ENCODE measurements at places on chromosomes 12 and 14.

- no peak for DNase-seq
Measured at GRCh38 chr12:33654313-33654712, 214.7 kb upstream of the SYT10 start.

- no peak for DNase-seq
Measured at GRCh38 chr12:73973486-73973885, 564.1 kb upstream of the ATXN7L3B start.

GRCh38 chr14:93510056-93510455 lies 79.3 kb downstream of the UNC79 start:
- DNase-seq: no peak

DNA sequence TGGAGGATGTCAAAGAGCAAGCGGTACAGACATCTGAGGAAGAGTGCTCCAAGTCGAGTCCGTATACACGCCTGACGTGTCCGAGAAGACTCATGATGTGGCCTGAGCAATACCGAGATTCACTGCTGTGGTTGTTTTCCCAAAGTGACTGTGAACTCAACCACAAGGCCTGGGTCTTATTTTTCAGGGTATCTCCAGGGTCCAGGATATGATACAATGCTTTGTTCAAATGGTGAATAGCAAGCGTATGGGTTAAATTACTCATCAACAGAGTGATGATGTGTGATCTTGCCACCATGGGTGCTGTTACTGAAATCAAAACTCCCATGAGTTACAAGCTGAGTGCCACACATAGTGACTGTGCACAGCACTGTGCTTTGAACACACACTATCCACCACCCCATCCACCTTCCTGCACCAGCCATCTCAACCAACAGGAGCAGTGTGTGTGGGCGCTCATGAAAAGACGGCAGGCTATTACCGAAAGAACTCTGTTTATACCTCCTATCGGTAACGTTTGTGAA lies 109.6 kb downstream of the BCAT1 start:
- no peak for DNase-seq

DNA sequence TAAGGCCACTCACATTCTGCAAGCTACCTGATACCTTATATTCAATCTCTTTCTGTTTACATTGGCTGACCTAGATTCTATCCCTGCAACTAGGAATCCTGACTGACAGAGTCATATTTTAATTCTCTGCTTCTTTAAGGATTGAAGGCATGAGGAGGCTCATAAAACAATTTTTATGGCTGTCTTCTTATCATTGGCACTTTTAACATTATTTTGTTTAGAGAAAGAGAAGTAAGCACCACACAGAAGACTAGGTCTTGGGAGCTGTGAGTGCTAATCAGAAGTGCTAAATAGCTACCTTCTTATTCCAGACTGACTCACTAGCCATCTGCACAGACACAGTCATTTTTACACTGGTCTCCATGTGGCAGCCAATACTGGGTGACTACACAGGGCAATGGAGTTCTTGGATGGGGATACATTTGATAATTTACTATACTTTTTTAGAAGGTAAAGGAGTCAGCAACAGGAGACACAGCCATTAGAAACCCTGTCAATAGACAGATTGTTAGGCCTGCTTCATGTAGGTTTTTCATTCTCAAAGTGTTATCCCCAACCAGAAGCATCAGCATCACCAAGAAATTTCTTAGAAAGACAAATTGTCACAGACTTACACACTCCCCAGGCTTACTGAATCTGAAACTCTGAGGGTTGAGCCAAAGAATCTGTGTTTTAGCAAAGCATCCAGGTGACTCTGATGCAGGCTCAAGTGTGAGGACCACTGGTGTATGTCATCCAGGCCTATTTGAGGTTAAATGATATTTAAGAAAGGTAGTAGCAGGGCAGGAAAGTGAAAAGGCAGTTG lies 214.1 kb downstream of the DUSP6 start:
- DNase-seq: no peak

- no peak for DNase-seq
Measured at GRCh38 chr14:60878536-60878935, 102.3 kb downstream of the TRMT5 start.

DNA sequence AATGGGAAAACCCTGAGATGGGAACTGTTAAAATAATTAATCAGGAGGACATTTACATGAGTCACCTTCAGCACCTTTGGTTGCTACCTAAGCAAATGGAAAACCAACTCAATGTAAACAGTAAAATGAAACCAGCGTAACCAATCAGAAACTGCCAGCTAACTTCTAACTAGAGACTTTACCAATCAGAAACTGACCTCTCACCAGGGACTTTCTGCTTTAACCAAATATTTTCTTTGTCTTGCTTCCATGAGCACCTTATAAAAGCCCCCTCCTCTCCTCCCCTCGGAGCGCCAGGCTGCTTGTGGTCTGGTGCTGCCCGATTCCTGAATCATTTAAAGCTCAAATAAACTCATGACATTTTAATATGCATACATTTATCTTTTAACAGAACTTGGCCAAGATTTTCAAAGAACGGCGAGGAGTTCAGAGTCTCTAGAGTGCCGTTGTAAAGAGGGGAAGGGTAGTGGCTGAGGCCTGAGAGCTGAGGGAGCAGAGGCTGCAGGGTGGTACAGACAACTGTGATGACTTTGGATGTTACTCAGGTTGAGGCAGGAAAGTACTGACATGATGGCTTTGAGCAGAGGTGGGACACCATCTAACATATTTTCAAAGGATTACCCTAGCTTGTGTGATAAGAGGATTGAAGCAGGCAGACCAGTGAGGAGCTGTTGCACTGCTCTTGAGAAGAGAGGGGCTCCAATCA lies 183.6 kb downstream of the CRADD start:
- no peak for DNase-seq

DNA sequence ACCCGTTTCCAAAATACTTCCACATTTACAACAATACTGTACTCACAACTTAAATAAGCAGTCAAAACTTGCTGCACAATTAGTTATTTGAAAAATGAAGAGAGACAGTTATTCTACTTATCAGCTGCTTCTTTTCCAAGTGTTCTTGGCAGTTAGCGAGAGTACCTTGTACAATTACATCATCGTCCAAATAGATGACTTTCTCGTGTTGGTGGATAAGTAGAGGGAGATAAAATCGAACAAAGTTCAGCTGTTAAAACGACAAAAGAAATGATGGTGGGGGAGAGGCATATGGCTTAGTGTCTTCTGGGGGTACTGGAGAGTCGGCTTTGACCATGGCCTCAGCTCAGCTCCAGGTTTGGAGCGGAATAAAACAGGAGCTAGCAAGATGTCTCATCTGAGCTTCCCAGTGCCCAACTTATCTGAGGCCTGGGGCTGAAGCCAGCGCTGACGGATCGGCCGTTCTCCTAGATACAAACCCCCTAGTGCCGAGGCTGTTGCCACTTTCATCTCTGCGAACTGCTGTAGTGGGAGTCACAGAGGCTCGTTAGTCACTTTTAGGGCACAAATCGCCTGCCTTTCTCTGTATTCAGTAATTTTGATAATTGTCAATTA lies 31.7 kb downstream of the TDG start:
- DNase-seq: no peak

DNA sequence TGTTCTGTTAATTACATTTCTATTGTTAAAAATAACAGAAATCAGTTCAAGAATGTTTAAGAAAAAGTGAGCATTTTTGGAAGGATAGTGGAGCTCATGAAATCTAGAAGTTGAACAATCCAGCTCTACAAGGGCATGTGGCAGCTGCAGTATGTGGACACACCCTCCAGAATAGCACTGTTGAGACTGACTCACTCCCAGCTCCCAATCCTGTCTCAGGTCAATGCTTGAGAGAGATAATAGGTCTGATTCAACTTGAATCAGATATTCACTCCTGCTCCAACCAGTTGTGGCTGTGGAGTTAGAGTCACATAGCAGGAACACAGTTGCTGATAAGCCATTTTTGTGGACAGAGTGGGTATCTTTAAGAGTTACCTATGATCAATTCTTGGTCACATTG lies 113.0 kb upstream of the NTF3 start:
- no peak for DNase-seq

DNA sequence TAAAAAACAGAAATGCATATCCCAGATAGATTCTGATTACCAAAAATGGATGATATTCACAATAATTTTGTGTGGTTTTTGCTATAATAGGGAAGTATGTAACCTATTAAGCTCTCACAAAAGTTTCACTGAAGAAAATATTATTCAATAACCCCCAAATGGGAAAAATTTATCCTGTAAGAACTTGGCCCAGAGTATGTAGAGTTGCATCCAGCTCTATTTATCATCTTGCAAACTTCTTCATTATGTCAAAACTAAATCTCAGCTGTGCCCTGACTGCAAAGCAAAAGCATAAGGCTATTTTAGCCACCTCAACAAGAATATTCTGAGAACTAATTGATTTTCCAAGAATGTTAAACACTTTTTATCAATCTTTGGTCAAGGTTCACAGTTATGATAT lies 199.2 kb downstream of the PAX9 start:
- DNase-seq: no peak

DNA sequence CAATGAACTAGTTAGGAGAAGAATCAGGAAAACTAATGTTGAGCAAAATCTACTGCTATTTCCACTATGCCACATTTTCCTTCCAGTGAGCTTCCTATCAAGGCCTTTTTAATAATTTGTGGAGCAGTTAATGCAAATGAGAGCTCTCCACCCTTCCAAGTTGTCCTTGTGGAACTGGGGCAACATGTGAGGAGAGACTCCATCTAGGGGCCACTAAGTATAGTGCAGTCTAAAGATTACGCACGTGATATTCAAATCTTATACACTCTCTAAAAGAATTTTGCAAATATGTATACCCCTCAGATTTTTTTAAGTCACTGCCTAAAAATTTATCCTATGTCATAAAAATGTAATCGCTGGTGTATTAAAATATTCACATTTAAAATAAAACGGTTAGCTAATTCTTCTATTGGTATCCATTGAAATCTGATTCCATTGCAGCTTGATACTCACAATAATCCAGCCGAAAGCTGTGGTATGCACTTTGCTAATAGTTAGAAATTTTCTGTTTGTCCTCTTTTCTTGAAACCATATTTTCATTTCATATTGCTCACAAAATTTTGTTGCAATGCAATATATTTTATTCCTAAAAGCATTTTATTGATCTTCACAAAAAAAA lies 100.1 kb downstream of the PAH start:
- no peak for DNase-seq

- DNase-seq: no peak
Measured at GRCh38 chr14:105889666-105890473, 363.5 kb downstream of the TMEM121 start.

- no peak for DNase-seq
Measured at GRCh38 chr12:22339691-22340090, 5.2 kb upstream of the ST8SIA1 start.

GRCh38 chr14:33675415-33676130 lies 275.3 kb downstream of the EGLN3 start:
- DNase-seq: no peak

GRCh38 chr14:100117633-100118395 lies 41.6 kb downstream of the DEGS2 start:
- DNase-seq: no peak

DNA sequence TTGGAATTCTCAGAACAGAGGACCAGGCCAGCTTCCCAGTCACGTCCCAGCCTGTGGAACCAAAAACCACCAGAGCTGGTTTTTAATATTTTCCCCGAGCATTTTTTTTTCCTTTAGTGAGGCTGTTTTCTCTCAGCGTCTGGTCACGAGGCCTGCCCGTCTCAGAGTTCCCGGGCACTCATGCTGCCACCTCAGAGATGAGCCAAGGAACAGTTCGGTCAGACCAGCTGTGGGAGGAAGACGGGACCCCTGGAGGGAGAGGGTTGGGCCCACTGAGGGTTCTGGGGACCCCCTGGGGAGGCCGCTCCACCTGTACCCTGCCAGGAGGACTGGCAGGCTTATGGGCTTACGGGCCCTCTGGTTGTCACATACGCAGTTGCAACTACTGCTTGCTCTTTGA lies 39.9 kb downstream of the JDP2 start:
- no peak for DNase-seq

DNA sequence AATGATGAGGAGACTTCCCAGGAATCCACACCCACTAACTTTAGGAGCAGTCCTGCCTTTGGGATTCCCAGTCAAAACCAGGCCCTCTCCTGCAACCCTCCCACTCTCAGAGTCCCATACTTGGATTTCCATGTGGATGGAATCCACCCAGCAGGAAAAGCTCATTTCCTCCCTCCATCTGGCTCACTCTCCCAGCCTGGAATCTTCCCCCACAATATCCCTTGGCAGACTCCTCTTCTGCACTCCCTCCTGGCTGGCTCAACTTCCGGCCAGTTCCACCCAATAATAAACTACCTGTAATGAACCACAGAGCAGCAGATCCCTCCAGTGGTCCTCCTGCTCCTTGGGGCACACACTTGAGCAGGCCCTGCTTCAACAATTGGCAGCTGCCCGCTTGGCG lies 102.8 kb upstream of the EGLN3 start:
- DNase-seq: no peak

DNA sequence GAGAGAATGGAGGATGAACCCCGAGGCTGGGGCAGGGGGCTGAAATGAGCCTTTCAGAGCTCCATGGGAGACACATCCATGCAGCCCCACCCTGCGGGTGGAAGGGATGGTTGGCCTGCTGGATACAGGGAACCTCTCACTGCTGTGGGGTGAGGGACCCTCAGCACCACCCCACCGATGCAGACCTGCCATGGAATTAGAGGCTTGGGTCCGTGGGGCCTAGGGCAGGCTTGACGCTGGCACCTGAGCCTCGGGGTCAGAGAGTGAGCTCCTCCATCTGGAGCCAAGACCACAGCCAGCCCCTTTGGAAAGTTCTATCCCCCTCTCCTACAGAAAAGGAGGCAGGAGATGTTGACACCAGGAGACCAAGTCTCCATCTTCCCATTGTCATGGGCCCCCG lies 7.4 kb upstream of the KRT74 start:
- DNase-seq: no peak

- DNase-seq: no peak
Measured at GRCh38 chr12:80867941-80868340, 69.8 kb downstream of the LIN7A start.

DNA sequence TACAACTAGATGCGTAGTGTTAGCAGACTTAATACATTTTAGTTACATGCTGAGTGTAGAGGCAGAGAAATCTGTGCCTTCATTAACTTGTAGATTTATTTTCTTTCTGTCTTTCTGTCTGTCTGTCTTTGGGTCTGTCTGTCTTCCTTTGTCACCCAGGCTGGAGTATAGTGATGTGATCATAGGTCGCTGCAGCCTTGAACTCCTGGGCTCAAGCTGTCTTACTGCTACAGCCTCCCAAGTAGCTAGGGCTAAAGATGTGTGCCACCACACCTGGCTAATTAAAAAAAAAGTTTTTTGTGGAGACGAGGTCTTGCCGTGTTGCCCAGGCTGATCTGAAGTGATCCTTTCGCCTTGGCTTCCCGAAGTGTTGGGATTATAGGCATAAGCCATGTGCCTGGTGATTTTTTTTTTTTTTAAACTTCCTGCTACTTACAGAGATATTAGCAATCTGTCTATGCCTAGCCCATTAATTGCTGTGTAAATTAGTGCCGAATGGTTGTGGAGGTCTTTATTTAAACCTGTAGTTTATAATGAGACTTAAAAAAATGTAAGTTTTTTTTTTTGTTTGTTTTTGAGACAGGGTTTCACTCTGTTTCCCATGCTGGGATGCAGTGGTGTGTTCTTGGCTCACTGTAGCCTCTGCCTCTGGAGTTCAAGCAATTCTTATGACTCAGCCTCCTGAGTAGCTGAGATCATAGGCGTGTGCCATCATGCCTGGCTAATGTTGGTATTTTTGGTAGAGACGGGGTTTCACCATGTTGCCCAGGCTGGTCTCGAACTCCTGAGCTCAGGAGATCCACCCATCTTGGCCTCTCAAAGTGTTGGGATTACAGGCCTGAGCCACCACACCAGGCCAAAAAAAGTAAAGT lies 22.8 kb downstream of the ERC1 start:
- no peak for DNase-seq

GRCh38 chr12:65879878-65880277 lies 55.6 kb downstream of the HMGA2 start:
- no peak for DNase-seq

GRCh38 chr14:102279688-102280348 lies 25.1 kb downstream of the MOK start:
- no peak for DNase-seq
